ENCODE measurements at places on chromosomes 16 and 17.
A peak's percentile ranks its signal among the peaks of the same experiment; 100 is the strongest.

- DNase-seq = no peak
These were observed 35.0 kb downstream of the GAN start for GRCh38 chr16:81349608-81350305.

GRCh38 chr17:992933-993332, 4.0 kb upstream of the TIMM22 start:
- no peak for DNase-seq

DNA sequence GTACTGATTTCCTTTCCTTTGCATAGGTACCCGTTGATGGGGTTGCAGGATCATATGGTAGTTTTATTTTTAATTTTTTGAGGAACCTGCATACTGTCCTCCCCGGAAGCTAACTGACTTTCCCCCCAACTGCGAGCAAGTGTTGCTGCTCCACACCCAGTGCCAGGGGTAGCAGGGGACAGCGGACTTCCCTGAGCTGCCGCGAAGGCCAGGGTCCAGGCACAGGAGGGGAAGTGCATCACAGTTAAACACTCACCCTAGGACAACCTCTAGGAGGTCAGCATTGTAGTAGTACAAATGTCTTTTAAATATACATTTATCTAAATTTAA, 201.7 kb downstream of the NPIPB11 start:
- no peak for DNase-seq

GRCh38 chr16:84952335-84953189, 58.8 kb downstream of the ZDHHC7 start:
- peak; percentile 39 for DNase-seq

DNA sequence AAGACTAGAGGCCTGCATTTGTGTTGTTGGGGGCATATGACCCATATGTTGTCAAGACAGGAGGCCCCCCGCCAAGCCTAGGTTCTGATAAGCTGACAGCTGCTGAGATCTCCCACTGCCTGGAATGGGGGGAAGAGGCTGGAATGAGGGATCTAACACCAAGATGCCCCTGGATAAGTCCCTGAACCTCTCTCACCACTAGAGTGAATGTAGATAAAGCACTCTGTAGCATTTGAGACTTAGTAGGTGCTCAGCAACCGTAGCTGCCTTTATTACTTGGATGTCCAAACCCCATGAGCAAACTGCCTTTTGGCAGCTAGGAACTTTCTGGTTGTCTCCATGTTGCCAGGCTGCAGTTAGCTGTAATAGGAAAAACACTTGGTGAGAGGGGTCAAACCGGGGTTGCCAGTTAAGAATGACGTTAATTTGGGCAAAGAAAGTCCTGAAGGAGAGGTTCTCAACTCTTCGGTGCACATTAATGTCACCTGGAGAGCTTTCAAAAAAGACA, 4.4 kb upstream of the RASL10B start:
- no peak for DNase-seq

DNA sequence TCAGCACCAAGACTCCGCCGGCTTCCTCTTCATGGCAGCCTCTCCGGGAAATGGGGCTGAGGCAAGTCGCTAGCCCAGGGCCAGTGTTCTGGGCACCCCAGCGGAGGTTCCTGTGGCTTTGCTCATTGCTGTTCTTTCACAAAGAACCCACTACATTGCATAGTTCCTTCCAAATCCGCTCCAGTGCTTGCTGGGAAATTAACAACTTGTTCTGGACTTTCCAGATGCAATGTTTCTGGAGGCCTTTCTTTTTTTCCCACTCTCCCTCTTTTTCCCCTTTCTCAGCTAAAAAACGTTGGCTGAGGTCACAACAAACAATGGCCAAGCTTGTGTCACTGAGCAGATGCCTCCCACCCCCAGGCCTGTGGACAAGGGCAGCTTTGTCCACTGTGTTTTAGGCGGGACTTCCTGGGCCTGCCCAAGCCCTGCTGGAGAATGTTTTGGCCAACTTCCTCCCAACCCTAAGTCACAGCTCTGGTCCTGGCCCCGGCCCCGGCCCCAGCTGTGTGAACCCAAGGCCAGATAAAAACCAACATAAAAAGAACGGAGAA, 131.5 kb upstream of the RCVRN start:
- no peak for DNase-seq

DNA sequence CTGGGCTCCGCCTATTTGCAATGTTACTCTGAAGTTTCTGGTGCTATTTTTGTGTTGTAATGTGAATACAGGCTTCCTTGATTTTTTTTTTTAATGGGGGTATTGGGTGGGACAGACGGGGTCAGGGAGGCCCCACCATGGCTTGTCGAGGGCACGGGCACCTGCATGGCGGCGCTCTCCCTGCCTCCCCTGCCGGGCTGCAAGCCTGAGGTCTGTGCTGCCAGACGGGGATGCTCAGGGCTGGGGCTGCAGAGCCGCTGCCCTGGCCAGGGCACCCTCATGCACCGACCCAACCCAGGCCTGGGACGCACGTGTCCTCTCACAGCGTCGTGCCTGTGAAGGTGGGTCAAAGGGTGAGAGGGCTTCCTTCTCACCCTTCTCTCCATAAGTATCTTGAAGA, 13.0 kb upstream of the ZFPM1 start:
- no peak for DNase-seq

DNA sequence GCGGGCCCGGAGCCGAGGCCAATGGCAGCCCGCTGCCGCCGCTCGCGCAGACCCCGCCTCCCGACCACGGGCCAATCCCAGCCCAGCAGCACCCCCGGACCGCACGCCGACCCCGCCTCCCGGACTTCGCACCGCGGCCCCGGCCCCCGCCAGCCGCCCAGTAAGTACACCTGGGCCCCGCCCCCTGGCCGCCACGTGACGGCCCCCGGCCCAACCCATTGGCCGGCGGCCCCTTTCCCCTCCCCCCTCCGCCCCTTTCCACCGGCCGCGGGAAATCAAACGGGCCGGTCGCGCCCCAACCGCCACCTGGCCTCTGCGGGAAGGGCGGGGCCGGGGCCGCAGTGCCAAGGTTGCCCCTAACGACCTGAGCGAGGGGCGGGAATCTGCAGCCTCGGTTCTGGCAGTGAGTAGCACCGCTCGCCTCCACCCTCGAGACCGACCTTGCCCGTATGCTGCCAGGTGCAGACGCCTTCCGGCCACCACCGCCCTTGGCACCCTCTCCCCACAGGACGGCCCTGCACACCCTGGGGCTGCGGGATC, at the start of gene YBX2:
TSS of gene YBX2 (minus strand) at position 26 of the 540 bp plus-strand sequence. CDS start 139 bp downstream, outside the sequence.
- peak; percentile 95 for DNase-seq

- no peak for DNase-seq
These were observed 1316.2 kb downstream of the CDH8 start for GRCh38 chr16:60720060-60720459.

DNA sequence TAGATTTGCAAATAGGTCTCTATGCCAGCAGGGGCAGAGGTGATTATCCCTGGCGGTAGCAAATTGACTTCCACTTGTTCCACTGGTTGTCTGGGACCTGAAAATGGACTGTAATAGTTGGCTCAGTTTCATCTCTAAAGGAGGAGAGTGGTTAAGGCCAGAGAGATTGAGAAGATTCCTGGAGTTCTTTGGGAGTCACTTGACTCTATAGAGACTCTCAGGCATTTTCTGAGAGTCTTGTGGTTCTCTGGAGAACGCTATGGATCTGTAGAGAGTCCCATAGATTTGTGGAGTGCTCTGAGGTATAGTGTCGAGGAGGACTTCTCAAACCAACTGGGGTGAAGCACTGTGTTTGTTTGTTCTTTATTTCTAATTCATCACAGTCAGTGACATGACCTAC, 8.9 kb upstream of the PMP22 start:
- DNase-seq = no peak

GRCh38 chr16:15031586-15031985, 24.3 kb downstream of the NTAN1 start:
- no peak for DNase-seq

DNA sequence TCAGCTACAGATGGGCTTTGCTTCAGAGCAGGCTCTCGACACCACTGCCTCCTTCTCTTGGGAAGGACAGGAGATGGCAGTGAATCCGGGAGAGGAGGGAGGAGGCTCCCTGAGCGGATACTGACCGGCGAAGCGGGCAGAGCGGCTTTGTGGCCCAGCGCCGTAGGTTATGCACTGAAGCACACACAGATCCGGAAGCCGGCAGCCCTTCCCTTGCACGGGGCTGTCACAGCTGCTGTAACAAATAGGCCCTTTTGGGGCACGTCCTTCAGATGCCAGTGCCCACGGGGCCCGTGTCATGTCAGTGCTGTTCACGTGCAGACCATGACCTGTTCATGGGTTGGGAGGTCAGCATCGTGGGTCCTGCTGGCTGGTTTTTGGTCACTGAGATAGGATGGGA, 144.7 kb upstream of the CHMP6 start:
- no peak for DNase-seq

DNA sequence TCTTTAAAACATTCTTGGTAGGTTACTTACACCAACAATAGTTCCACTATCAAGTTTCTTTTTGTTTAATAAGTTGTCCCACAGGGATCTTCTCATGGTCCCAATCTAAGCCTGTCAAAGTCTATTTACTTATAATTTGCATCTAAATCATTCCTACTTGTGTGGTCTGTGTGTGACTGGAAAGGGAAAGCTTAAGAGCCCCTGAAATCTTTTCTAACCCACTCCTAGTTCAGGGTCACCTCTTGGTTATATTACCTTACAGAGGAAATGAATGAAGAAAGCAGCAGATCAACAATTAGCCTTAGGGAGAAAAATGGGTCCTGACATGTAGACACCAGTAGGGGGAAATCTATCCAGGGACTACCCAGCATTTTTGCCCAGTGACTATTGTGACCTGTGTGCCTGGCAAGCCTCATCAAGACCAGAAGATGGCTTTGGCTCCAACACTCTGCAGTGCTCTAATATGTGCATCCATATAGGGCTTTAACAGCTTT, 110.4 kb upstream of the HAS3 start:
- DNase-seq = no peak

GRCh38 chr16:29852654-29853053, 10.4 kb downstream of the CDIPT start:
- DNase-seq = no peak

GRCh38 chr16:85205747-85206471, 93.6 kb upstream of the CIBAR2 start:
- no peak for DNase-seq

DNA sequence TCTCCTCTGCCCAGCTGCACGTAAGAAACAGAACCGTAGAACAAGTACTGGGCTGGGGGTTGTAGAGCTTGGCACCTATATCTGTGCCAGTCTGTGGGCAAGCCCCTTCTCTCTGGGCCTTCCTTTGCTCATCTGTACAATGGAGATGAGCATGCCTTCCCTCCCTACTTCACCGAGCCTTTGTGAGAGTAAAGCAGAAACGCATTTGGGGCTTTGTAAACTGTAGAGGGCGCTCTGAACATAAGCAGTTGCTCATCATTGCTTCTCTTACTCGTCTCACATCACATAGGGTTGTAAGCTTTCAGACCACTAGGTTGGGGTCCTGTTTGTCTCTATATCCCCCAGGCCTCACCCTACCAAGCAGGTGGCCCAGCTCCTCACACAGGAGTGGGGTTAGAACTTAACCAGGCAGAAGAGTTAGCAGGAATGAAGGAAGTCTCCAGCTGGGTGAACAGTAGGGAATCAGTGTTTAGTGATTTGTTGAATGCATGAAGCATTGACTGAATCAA, 15.1 kb downstream of the SAMD14 start:
- DNase-seq = peak; percentile 59

DNA sequence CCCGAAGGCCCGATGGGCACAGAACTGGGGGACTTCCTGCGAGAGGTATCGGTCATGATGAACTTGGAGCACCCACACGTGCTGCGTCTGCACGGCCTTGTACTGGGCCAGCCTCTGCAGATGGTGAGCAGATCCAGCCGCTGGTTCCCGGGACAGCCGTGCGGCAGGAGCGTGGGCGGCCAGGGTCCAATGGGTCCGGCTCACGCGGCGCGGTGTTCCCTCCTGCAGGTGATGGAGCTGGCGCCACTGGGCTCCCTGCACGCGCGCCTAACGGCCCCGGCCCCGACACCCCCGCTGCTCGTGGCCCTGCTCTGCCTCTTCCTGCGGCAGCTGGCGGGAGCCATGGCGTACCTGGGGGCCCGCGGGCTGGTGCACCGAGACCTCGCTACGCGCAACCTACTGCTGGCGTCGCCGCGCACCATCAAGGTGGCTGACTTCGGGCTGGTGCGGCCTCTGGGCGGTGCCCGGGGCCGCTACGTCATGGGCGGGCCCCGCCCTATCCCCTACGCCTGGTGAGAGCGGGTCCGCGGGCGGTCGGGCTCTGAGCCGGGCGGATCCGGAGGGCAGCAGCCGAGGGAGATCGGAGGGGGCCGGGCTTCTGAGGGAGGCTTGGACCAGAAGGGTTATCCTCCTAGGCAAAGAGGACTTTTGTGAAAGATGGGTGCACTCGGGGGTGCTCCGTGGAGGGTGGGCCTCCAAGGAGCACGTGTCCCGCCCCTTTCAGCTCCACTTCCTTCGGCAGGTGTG, 3.0 kb downstream of the TNK1 start:
- DNase-seq = peak; percentile 85

GRCh38 chr16:57115514-57116182, 23.3 kb downstream of the CPNE2 start:
- DNase-seq = no peak

GRCh38 chr16:22077700-22078313, 14.5 kb upstream of the VWA3A start:
- DNase-seq = peak; percentile 32

DNA sequence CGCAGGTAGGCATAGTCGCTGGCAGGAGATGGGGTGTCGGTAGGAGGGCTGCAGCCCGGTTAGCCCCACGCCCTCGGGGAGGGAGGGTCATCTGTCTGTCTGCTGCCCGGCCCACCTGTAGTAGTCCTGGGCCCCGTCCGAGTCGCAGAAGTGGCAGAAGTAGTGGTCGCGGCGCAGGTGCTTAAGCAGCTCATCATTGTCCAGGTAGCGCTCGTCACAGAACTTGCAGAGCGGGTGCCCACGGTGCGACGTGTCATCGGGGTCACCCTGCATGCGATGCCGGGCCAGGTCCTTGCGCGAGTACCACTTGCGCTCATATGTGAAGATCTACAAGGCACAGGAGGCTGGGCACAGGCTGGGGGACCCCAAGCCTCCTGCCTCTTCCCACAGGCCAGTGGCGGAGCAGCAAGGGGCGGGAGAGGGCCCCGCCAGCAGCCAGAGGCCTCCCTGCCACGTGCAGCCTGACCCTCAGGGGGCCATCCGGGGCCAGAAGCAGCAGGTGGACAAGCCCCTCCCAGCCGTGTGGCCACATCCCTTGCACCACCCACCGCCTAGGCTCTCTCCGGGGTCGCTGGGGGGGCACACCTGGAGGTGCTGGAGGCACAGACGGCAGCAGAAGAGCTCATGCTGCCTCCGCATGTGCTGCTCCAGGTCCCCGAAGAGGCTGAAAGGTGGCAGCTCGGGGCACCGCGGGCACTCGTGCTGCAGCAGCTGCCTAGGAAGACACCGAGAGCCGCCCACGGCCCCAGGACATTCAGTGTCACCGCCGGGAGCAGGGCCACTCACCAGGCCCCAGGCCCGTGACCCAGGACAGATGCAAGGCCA, 7.0 kb downstream of the ZNF598 start:
- DNase-seq = no peak

DNA sequence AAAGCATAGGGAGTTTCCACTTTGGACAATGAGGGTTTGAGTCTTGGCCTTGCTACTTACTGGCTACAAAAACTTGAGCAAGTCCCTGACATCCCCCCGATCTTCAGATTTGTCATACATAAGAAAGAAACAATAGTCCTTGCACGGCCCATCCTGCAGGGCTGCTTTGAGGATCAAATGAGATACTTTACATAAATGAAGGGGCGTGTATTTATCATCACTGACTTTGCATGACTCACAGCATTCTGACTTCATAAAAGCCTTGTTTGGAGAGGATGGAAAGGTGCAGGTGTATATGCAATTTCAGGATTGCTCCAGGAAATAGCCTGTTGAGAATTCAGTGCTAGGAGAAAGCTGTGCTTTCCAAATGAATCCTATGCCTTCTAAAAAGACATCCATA, 465.0 kb upstream of the MAF start:
- DNase-seq = peak; percentile 77

Measured in NCI-H748 treated with DMSO at 0.1 percent for 48 hours (cell line).